ENCODE measurements at places on chromosomes 5 and 9.
A peak's percentile ranks its signal among the peaks of the same experiment; 100 is the strongest.

GRCh38 chr9:94881023-94881422 lies 154.5 kb downstream of the AOPEP start:
- DNase-seq = peak; percentile 75

- DNase-seq = no peak
Measured at GRCh38 chr9:33467526-33467925, 6.2 kb downstream of the NOL6 start.

DNA sequence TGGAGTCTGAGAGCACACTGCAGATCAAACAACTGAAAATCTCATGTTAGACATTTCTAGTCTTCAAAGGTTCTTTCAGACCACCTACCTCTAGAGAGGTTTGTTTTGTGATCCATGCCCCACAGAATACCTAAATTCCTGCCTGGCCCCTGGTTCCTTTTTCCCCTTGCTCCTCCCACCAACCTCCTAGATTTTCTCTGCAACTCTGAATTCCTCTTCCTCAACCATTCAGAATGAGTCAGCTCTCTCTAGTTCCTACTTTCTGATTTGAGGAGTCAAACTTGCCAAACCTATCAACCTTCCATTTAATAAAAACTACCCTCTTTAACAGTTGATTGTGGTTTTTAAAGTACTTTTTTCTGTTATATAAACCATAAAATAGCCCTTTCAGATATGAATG lies 83.2 kb upstream of the ZNF462 start:
- DNase-seq = no peak

GRCh38 chr5:159519365-159519764 lies 189.1 kb upstream of the IL12B start:
- DNase-seq = no peak

DNA sequence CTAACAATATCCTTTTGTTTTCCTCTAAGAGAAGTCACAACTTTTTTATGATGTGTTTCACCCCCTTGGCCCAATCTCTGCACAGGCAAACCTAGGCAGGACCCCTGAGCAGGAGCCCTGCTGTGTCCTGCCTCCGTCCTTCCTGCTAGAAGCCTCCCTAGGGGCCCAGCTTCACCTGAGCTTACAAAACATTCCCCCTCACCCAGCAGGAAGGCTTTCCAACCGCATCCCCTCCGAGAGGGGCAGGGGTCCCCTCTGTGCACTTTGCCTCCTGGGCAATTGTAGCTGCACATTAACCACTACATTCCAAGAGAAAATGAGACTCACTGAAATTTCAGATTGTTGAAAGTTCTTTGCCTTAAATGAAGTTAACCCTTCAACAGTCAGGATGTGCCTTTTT lies 176.2 kb downstream of the IRX2 start:
- no peak for DNase-seq

DNA sequence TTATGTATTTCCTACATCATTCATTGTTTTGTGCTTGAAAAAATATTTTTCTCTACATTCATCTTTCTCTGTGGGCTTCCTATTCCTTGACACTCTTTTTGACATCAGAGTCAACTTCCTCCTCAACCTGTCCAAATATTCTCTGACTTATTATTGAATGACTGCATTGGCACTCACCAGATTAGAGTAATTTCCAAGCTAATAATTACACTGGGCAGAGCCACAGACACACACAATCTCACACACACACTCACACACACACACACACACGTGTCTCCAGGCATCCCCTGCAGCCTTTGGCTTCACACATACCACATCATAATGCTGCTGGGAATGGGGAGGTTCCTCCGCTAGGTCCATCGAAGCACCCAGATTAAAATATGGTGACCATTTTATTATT lies 184.5 kb downstream of the SYK start:
- DNase-seq = no peak

- peak; percentile 60 for DNase-seq
Measured at GRCh38 chr9:35552837-35553236, 52.2 kb upstream of the TESK1 start.

- DNase-seq = no peak
Measured at GRCh38 chr9:126700903-126701812, 87.4 kb downstream of the LMX1B start.

GRCh38 chr5:134794082-134794481 lies 35.5 kb downstream of the DDX46 start:
- DNase-seq = peak; percentile 14

DNA sequence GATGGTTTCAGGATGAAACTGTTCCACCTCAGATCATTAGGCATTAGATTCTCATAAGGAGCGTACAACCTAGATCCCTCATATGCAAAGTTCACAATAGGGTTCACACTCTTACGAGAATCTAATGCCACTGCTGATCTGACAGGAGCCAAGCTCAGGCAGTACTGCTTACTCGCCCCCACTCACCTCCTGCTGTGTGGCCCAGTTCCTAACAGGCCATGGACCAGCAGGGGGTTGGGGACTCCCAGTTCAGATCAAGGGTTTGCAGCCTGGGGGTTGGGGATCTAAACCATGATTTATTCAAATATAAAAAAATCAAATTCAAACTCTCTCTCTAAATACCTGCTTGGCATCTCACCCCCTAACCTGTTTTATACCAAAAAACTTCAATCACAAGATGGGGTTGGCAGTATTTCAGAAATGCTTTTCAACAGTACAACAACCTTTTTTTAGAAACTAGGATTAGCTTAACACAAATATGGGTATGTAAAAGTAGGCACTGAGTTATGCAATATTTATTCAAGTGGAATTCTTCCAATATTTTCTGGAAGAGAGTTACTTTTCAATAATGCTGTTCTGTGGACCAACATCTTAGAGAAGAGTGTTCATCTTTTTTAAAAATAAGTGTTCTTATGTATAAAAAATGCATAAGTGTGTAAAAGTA lies 30.1 kb upstream of the SLC12A2 start:
- DNase-seq = peak; percentile 24

- DNase-seq = peak; percentile 13
Measured at GRCh38 chr5:94024101-94024500, 282.7 kb upstream of the POU5F2 start.

- no peak for DNase-seq
Measured at GRCh38 chr5:617896-618295, 5.8 kb downstream of the CEP72 start.

DNA sequence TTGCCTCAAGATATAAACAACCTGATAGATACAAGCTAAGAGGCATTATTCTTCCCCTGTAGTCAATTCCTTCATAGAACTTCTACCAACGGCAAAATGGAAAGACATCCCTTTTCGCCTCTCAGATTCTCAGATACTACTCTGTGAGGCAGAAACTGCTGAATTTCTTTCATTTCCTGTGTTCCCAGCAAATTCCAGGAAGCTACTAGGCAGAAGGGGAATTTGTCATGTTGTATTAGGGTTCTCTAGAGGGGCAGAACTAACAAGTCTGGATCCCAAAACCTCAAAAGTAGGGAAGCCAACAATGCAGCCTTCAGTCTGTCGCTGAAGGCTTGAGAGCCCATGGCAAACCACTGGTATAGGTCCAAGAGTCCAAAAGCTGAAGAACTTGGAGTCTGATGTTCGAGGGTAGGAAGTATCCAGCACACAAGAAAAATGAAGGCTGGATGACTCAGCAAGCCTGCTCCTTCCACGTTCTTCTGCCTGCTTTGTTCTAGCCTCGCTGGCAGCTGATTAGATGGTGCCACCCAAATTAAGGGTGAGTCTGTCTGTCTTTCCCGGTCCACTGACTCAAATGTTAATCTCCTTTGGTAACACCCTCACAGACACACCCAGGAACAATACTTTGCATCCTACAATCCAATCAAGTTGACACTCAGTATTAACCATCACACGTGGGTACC lies 15.2 kb downstream of the RNF180 start:
- DNase-seq = no peak

DNA sequence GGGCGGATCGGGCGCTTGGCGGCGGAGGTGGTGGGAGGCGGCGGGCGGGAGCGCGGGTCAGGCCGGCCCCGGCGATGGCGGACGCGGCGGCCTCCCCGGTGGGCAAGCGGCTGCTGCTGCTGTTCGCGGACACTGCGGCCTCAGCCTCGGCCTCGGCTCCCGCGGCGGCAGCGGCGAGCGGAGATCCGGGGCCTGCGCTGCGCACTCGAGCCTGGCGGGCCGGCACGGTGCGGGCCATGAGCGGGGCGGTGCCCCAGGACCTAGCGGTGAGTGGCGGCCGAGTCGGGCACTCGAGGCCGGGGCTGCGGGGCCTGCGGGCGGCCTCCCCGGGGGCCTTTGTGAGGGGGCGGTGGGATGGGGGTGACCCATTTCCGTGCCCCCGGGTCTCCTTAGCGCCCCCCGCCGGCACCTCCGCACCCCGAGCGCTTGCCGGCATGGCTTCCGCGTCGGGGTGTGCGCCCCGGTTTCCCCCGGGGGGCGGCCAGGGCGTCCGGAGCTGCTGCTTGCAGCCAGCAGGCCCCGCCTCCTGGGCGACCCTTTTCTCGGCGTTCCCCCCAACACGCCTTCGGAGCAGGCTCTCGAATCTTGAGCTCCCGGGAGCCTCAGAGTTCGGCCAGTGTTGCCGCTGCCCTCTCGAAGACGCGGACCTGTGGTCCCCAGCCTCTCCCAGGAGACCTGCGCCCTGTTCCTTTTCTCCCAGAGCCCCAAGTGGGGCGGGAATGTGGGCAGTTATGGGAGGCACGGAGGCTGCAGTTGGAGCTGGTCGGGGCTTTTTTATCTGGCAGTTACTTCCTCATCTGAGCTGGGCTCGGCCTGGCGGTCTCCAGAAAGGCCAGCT lies 456 bp downstream of the KDM3B start:
- DNase-seq = peak; percentile 56

DNA sequence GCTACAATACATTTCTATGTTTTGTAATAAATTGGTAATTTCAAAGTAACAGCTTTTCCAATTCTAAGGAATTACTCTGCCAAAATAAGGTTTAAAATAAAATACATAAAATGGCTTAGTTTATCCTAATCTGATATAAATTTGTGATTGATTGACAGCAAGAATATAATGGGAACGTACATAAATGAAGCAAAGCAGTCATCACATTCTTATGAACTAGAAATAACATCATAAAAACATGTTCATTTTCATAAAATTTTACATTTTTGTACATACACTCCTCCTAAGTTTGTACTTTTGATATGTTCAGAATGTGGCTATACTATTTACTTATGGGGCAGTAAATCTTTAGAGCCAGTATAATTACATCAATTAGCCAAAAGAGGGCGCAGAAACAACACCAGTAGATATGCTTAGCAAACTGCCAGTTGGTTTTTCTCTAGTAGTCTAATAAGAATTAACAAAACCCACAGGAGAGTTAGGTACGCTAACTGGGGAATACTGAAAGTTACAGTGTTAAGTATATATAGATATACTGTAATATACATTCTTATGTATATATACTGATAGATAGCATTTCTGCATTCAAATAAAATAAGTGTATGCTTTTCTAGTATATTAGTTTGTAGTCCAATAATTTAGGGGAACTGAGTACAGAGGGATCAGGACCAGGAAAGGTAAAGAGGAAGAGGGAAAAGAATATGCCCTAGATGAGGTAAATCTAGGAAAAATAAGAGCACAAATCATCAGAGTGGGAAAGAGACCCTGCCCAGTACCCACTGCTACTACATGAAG lies 76.8 kb downstream of the ZDHHC21 start:
- peak; percentile 59 for DNase-seq

DNA sequence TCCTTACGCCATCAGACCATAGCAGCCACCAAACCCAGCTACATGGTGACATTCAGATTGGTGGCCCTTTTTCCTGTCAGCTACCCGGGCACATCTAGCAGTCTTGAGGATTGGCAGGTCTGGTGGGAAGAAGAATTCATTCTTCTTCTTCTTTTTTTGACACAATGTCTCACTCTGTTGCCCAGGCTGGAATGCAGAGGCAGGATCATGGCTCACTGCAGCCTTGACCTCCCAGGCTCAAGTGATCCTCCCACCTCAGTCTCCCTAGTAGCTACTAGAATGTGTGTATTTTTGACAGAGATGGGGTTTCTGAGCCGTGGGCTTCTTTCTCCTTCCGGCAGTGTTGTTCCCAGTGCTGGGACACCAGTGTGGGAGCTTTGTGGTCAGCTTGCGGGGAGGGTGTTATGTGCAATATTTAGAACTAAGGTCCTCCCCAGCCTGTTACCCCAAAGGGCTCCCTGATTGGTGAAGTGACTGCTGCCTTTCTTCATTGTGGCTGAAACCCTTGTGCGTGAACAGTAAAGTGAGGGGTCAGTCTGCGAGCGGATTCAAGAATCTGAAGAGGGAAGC lies 3.4 kb downstream of the NTMT1 start:
- no peak for DNase-seq

GRCh38 chr5:179816401-179816795 lies 4.3 kb upstream of the SQSTM1 start:
- no peak for DNase-seq

- no peak for DNase-seq
Measured at GRCh38 chr9:113482341-113482740, 18.8 kb downstream of the RGS3 start.

DNA sequence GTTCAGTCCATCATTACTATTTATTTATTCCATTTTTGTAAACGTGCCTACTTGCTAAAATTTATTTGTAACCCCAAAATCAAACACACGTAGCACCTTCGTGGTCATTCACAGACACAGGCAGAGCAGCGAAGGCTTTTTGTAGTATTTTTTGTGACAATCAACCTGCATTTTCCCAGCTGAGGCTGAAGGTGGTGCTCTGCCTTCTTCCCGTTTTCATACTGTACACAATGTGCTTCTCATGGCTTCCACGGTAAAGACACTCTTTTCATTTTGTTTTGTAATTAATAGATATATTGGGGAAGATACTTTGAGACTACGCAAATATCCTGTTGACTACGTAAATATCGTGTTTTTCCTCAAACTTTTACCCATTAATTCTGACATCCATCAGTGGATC lies 19.4 kb downstream of the DAP start:
- no peak for DNase-seq

DNA sequence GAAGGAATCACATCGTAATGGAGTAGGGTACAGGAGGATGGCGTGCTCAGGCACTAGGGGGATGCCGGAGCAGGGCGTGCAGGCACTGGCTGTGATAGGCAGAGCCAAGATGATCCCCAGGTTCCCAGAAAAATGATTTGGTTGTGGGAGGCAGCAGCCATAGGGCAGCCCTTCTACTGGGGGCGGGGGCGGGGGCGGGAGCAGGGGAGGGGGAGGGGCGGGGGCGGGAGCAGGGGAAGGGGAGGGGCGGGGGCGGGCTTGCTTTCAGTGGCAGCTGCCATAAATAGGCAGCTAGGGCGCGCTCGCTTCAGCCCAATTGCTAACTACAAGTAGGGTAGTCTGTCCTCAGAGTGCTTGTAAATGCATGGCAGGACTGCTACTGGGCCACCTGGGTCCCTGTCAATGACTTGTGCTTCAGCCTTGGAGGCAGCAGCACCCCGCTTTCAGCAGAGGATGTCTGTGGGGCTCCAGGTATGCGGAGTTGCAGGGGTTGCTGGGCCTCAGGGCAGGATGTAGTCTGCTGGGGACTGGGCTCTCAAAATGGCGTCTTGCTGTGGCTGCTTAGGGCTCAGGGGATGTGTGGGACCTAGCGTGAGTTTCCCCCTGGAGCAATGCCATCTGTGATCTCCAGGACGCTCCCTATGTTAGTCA lies 354.3 kb downstream of the RAB3C start:
- no peak for DNase-seq

- no peak for DNase-seq
Measured at GRCh38 chr9:16153741-16154140, 600.9 kb downstream of the CCDC171 start.

- no peak for DNase-seq
Measured at GRCh38 chr5:74063346-74063745, 437.4 kb downstream of the ARHGEF28 start.

GRCh38 chr5:58958701-58959100 lies 375.8 kb downstream of the RAB3C start:
- DNase-seq = no peak
